ENCODE measurements at places on chromosomes 7 and 10.

DNA sequence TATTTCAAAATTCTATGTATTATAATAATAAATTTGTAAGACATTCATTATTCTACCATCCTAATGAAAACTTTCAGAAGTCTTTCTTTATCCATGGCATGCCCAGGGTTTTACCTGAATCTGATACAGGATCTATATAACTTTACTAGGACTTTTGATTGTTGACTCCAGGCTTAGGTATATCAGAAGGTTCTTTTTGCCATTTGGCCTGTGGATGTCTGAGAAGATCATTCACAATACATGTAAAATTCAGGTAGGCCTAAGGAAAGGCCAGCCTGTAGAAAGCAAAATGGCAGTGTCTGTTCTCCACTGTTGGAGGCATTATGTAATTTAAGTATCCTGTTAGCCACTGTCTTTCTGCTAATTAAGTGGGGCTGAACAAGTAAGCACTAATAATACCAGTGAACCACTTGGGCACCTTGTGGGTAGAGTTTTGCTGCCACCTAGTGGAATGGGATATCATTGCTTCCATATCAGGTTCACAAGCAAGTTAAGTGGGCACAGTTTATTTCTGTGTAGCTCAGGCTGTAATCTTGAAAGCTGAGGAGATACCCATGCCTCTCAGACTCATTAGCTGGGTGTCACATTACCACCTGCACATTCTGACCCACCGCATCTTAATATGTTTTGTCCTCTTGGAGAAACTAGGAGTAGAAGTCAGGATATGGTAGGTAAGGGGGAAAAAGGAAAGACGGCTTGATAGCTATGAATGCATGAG lies 105.5 kb downstream of the SEPTIN7 start:
- no peak overlapping the region for H3K4me3 ChIP-seq
- H3K4me1 ChIP-seq = no peaks in the 10 kb centered on the region
- H3K27ac ChIP-seq = no peak overlapping the region
- no peak for DNase-seq

GRCh38 chr7:127927348-127927696 lies 103.9 kb downstream of the LRRC4 start:
- no peaks in the 10 kb centered on the region for H3K27me3 ChIP-seq
- peaks cover 2% of the 10 kb centered on the region for H3K36me3 ChIP-seq
- H3K4me1 ChIP-seq = no peaks in the 10 kb centered on the region
- DNase-seq = no peak
- no peak overlapping the region for H3K4me3 ChIP-seq
- no peak overlapping the region for H3K27ac ChIP-seq

DNA sequence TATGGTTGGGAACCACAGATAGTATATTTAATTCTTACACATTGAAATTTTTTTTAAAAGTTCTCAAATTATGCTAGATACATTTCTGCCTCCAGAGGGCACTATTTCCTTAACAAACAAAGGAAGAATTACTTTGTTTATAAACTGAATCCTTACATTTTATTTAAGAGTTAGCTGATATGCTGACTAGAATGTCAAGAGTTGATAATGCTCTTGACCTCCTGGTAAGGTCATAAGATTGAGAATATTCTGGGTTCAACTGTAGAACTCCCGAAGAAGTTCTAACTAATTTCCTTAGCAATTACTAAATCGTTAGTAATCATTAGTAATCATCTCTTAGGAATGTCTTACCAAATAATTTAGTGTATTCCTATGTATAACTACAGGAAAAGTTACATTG lies 95.3 kb upstream of the CYP26C1 start:
- H3K36me3 ChIP-seq = no peaks in the 10 kb centered on the region
- H3K4me1 ChIP-seq = peaks cover 2% of the 10 kb centered on the region
- no peak for DNase-seq
- H3K27ac ChIP-seq = no peak overlapping the region
- H3K27me3 ChIP-seq = no peaks in the 10 kb centered on the region

DNA sequence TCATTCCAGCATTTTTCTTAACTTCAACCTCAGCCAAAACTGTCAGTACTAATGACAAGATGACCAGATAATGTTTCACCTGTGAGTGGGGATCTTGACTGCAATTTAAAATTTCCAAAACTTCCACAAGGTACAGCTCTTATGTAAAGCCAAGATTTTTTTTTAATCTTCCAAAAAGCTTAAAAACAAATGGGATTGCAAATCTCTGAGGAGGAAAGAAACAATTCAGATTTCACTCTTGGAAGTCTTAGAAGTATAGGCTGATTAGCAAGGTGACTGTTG lies 90.2 kb downstream of the AGMO start:
- no peak overlapping the region for H3K27ac ChIP-seq
- no peak overlapping the region for H3K4me3 ChIP-seq
- H3K27me3 ChIP-seq = no peaks in the 10 kb centered on the region
- DNase-seq = no peak
- no peaks in the 10 kb centered on the region for H3K36me3 ChIP-seq

DNA sequence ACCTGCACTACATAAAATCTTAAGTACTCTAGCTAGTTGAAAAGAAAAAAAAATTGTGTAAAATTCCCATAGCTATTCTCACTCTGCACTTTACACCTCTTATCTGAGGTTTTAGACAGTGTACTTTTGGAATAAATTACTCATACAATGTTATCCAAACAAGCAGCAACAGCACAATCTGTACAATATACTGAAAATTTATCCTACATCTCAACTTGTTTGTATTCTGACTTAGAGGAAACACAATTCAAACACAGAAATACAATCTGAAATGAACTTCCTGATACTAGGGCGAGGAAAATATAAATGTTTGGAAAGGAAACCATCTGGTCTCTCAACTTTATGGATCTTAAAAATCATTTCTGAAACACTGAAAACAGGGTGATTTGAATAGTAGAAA lies 381.7 kb downstream of the THSD7A start:
- H3K27ac ChIP-seq = no peak overlapping the region
- no peaks in the 10 kb centered on the region for H3K36me3 ChIP-seq
- no peak for DNase-seq
- no peak overlapping the region for H3K4me3 ChIP-seq
- H3K27me3 ChIP-seq = no peaks in the 10 kb centered on the region
